ENCODE measurements at places on chromosomes 5 and 9.

DNA sequence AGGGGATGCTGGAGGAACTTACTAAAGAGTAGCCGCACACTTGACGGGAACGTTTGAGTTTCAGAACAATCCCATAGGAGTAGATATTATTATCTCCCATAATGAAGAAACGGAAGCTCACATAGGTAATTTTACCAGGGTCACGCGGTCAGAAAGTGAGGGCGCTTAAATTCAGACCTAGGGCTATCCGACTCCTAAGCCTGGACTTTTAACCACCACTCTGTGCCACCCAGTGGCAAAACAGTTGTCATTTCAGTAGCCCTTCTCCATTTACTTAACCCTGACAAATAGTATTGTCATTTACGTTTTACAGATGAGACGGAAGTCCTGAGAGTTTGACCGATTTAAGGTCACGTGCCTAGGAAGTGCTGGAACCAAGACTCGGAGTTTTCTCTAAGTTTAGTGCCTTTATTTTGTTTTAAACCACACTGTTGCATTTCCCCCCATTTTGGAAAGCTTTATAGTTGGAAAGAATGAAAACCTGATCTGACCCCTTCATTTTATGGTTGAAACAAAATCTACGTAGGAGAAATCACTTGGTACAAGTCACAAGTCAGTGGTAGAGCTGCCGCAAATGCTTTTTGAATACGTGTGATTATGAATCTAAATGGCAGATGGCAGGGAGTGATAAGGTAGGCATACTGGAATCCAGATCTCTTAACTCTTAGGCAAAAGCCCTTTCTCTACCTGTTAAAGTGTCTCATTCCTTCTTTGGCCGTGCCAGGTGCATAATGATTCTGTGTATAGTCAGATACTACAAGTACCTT, 650 bp downstream of the MRRF start:
- no peak for DNase-seq

GRCh38 chr5:24823625-24824024, 178.8 kb upstream of the CDH10 start:
- no peak for DNase-seq

DNA sequence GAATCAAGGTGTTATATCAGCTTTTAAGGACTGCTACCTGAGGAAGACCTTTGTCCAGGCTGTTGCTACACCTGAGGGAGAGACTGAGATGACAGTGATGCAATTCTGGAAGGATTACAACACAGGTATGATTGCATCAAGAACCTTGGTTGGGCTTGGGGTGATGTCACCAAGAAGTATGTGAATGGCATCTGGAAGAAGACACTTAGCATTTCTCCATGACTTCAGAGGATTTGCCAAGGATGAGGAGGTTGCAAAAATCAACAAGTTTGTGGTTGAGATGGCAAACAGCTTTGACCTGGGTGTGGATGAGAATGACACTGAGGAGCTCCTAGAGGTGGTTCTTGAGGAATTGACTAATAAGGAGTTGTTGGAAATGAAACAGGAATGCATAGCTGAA, 67.9 kb upstream of the PANK3 start:
- DNase-seq, result no peak

GRCh38 chr5:113195251-113195650, 218.7 kb downstream of the DCP2 start:
- DNase-seq, result no peak

DNA sequence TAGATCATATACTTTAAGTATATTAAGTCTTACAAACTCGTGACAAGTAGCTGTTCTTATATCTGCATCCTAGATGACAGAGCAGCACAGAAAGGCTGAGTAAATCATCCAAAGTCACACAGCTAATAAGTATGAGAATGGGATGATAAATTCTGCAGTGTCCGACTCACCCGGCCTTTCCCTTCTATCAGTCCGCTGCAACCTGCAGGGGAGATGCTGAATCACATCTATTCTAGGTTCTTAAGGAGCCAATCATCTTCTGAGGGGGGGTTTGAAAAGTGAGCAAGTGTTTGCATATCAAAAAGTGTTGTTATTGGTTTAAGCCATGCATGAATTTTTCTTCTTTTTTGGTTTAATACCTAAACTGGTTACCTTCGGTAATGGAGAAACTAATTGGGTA, 38.9 kb downstream of the ADAMTS16 start:
- DNase-seq, result no peak

GRCh38 chr9:134057751-134058701, 9.8 kb downstream of the BRD3 start:
- DNase-seq, result no peak
